Esophagus mucosa (tissue), 1 donor: ENCODE measurements at places on chromosomes 4 and X. TPM values are rescaled to one million over a fixed set of nuclear protein-coding genes. Genes with fewer than 3 reads are reported as not detected.

FGF5 gene
- not detected for total RNA-seq

SMIM43 gene
- not detected for total RNA-seq

LRAT gene
- total RNA-seq = 0.76 TPM

CORIN gene
- 0.88 TPM for total RNA-seq

TSPAN6 gene
- 36.4 TPM for total RNA-seq

- no peak for ATAC-seq
These were observed 156.7 kb upstream of the FAM47A start for GRCh38 chrX:34288782-34289181.

DNA sequence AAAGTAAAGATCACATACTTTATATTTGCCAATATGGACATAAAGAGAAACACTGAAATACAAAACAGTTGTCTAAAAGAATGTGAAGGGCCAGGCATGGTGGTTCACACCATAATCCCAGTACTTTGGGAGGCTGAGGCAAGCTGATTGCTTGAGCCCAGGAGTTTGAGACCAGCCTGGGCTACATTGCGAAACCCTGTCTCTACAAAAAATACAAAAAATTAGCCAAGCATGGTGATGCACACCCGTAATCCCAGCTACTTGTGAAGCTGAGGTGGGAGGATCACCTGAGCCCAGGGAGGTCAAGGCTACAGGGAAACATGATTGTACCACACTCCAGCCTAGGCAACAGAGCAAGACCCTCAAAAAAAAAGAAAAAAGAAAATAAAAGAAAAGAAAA, 11.8 kb downstream of the RBM47 start:
- ATAC-seq = no peak

DNA sequence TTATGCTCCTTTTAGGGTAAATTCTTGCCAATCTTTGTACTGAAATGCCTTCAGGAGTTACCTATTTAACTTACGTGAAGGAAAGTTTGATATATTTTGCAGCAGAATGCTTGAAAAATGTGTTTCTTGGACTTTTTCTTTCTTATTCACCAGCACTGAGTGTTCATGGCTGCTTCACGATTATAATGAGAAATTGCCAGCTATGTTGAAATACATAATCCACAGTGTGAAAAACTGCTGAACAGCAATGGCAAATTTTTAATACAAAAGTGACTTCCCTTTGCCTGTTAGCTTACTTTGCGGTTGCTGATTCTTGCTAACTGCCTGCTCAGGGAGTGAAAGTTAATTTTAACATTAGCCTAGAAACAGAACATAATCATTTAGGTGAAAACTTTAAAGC, 153.8 kb upstream of the SLC4A4 start:
- ATAC-seq = no peak

DNA sequence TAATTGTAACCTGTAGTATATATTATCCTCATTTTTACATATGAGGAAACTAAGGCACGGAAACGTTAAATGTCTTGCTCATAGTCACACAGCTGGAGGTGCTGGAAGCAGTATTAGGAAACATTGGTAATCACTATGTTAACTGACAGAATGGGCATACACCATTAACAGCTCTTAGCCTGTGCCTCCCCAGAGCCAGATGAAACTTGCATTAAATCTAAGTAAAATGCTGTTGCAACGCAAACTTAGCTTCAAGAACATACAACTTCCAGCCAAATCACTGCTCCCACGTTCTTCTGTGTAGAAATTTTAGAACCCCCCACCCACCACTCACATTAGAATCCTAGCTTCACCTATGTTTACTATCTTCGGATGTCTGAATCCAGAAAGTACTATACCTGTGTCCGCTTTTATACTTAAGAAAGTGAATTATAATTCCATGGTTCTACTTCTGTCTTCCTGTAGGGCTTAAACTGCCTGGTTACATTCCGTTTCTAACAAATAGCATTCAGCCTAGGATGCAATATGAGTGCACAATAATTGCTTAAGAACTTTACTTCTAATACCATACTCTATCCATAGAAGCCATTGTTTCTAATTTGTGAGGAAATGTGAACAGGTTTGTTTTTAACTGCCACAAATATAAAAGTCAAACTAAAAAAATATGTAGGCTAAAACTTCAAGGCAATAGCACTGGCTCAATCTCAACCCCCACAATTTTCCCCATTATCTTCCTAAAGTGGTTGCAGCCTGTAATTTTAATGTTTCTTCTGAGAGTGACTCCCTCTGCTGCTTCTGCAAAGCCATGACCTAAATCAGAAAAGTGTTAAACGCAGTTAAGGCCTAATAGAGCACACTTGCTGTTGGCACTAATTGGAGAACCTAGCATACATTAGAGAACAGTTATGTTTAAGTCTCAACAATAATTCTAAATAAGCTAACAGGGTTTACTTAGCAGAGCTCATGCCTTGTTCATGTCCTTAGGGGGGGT, 4.4 kb downstream of the UNC5C start:
- no peak for ATAC-seq

GRCh38 chr4:121958777-121959176, 6.9 kb upstream of the TRPC3 start:
- no peak for ATAC-seq

- ATAC-seq = no peak
These were observed 105.5 kb downstream of the ARHGAP10 start for GRCh38 chr4:147837435-147837834.

- ATAC-seq = no peak
These were observed 59.6 kb downstream of the GPRIN3 start for GRCh38 chr4:89247951-89248350.

- no peak for ATAC-seq
These were observed 276.1 kb downstream of the CFAP299 start for GRCh38 chr4:80611678-80611979.
